ENCODE measurements at places on chromosomes 4 and X.

- peak; percentile 61 for DNase-seq
Measured at GRCh38 chr4:140149846-140150635, 3.9 kb downstream of the MAML3 start.

DNA sequence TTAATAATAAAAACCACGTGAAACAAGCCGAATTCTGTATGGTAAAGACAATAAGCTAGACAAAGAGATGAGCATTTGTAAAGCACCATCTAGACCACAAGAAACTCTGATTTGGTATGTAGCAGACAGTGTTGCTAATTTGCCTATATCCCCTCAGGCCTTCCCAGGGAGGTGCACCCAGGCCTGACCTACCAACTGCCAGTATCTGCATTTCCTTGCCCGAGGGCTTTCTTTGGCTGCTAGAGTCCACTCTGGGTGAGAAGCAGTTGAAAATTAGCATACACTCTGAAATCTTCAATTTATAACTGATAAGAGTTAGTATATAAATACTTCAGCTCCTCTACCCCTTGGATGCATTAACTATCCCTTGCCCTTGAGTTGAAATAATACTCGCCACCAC is 37.4 kb upstream of the IL1RAPL1 start:
- DNase-seq, result no peak

GRCh38 chr4:78040431-78040830 is 16.7 kb upstream of the FRAS1 start:
- DNase-seq, result no peak

DNA sequence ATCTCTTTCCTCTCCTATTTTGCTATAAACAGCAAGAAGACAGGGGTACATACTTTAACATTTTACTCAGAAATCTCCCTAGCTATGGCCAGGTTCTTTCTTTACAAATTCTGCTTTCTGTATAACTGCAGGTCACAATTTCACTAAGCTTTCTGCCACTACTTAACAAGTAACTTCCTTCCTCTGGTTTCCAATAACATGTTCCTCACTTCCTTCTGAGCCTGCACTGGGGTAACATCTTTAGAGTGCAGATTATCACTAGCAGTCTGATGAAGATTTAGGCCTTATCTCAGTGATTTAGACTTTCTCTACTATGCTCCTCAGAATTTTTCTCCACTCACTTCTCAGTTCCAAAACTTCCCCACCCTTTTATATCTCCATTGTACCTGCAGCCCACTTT is 1930.5 kb upstream of the AGA start:
- no peak for DNase-seq

- no peak for DNase-seq
Measured at GRCh38 chr4:147616849-147617172, 386 bp upstream of the TMEM184C start.

- DNase-seq, result no peak
Measured at GRCh38 chrX:125998432-125998831, 167.7 kb downstream of the DCAF12L2 start.

DNA sequence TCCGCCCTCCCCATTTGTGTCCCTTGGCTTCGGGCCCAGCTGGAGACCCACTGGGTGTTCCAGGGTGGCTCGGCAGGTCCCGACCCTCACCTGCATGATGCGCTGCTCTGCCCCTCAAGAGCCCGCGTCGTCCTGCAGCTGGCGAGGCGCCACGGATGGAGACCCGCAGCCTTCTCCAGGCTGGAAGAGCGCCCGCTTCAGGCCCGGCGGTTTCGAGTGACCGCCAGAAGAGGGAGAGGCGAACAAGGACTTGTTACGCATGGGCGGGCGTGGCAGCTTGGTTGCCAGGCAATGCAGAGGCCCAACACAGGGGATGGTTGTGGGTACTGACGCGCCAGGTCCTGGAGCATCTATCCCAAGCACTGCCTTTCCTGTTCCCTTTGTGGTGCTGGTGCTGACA is at the start of gene PDCL2:
Gene PDCL2, minus strand, starts transcription at position 232 of the 400 bp plus-strand sequence. Its CDS starts 136 bp downstream, at position 96.
- no peak for DNase-seq

DNA sequence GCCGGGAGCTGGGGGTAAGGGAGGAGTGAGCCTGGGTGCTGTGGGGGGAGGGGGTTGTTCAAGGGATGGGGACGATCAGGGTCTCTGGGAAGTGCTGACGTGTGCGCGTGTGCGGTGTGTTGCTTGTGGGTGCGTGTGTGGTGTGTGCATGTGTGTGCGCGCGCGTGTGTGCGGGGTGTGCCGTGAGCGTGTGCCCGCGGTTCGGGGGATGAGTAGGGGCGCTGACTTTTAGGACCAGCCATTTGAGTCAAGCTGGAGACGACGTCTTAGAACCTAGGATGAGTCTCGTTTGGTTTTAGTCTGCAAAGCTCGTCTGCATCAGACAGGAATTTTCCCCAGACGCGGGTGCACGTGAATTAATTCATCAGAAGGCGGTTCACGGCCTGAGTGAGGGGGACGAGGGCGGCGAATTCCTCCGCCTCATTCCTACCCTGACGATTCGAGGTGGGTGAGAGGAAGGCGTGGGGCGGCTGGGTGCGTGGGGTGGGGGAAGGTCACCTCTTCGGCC is 950 bp upstream of the TMEM271 start:
- DNase-seq, result no peak
